HepG2 (cell line): ENCODE measurements at places on chromosomes 7 and 10. TPM values are rescaled to one million over a fixed set of nuclear protein-coding genes. Genes with fewer than 3 reads are reported as not detected.

GRCh38 chr7:101169838-101170551 is 4.6 kb upstream of the VGF start:
- DNase-seq: peak; percentile 31

DNA sequence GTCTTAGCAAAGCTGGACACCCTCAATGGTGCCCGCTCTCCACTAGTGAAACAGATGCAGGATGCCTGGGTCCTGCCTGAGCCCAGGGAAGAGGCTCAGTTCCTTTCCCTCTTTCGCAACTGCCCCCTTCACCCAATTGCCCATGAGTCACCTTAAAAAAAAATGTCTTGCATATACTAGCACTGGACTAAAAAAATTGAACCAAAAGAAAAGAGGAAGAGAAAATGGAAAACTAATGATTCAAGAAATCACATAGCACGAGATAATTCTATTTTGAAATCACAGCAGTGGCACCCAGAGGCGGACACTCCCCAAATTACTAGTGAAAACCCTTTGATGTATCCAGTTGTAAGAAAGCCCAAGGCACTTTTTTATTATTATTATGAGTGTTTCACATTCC is 972.5 kb downstream of the LRMDA start:
- no peak for DNase-seq

- no peak for DNase-seq
These were observed 402 bp upstream of the TMEM168 start for GRCh38 chr7:112790586-112791003.

GATA3 gene
- not detected in 2 replicates for polyA plus RNA-seq

HOXA2 gene
- polyA plus RNA-seq: 0.20 and 0.29 TPM in 2 replicates
